ENCODE measurements at places on chromosomes 6 and 20.

DNA sequence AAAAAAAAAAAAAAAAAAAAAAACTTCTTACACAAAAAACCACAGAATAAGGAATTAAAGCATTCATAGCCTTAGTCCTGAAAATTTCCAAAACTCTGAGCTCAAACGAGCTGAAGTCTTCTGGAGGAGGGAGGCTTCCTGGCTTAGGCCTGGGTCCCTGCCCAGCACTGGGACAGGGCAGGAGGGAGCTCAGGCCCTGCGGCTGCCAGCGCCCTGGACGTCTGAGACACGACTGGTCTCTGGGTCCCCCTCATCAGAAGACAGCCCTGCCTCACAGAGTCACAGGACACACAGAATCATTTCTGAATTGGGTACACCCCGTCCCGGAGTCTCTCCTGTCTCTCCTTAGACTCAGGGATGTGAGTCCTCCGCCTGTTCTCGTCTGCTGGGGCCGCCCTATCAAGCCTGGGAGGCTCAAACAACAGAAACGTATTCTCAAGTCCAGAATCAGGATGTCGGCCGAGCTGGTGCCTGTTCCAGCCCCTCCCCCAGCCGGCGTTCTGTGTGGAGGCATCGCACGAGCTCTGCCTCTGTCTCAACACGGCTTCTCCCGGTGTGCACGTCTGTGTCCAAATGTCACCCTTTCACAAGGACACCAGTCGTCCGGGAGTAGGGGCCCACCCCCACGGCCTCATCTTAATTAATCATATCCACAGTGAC, 39.4 kb downstream of the ZBTB46 start:
- no peak for DNase-seq

GRCh38 chr6:139923964-139924475, 549.6 kb upstream of the CITED2 start:
- no peak for DNase-seq

- no peak for DNase-seq
Measured at GRCh38 chr20:24376311-24377099, 92.9 kb upstream of the SYNDIG1 start.

GRCh38 chr20:60752741-60753420, 499.2 kb upstream of the CDH4 start:
- DNase-seq: no peak

DNA sequence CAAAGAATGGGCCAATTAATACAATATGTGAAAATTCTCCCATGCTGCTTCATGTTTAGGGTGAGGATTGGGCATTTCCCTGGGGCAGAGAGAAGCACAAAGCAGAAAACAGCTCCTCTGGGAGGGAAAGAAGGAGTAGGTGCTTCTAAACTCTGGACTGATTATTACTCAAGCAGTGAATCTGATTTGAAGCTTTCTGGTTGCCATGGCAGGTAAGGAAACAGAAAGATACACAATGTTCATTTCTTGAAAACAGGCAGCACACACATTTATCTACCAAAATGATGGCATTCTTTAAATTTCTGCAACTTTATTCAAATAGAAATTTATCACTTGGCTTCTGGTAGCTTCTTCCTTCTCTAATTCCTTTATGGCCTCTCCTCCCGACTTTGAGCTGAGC, 305.4 kb upstream of the CHD6 start:
- no peak for DNase-seq

DNA sequence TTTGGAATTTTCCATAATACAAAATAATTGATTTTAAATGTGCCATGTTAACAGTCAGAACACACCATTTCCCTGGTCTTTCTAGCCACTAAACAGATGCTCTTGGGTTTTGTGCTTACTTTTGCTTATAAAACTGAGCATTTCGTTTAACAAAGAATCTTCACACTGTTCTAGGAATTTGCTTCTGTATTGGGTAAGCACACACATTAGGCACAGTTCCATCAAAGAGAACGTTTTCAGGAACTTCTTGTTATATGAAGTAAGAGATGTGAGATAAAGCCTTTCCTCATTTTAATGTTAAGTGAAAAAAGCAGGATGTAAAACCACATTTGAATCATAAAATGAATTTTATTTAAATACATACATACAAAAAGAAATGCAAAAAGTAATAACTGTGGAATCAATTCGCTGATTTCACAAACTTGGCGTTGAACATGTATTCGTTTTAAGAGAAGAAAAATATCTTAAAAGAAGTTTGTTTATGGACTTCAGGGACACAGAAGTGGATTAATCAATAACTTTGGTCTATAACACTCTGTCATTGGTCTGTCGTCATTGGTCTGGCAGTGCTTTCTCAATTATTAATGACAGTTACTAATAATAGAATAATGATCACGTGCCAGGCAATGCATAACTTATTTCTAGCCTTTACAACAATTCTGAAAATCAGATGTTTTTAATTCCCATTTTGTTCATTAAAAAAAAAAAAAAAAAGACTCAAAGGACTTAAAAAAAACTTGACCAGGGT, 199.9 kb upstream of the PRDM1 start:
- DNase-seq: no peak

- no peak for DNase-seq
Measured at GRCh38 chr20:49386848-49387580, 95.5 kb downstream of the KCNB1 start.

DNA sequence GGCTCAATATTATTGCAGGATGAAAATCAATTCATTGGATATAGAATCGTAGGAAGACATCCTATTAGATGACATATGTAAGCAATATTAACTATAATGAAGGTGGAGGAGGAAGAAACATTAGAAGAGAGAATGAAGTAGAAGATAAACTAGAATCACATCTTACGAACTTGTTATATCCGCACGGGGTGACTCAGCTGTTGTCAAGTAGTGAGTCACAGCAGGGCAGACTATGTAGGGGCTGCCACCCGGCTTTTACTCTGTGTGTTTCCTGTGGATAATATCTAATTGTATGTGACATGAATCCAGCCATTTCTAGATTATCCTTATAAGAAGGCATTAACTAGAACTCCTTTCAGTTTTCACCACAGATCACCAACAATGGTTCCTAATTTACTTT, 520.2 kb downstream of the DOK5 start:
- no peak for DNase-seq

- no peak for DNase-seq
Measured at GRCh38 chr6:70846207-70846835, 110.5 kb downstream of the B3GAT2 start.

GRCh38 chr6:150535818-150536220, 63.9 kb upstream of the PLEKHG1 start:
- no peak for DNase-seq

GRCh38 chr20:25083773-25084625, 2.1 kb upstream of the VSX1 start:
- DNase-seq: no peak

- DNase-seq: no peak
Measured at GRCh38 chr6:94751641-94752329, 825.5 kb upstream of the MANEA start.

DNA sequence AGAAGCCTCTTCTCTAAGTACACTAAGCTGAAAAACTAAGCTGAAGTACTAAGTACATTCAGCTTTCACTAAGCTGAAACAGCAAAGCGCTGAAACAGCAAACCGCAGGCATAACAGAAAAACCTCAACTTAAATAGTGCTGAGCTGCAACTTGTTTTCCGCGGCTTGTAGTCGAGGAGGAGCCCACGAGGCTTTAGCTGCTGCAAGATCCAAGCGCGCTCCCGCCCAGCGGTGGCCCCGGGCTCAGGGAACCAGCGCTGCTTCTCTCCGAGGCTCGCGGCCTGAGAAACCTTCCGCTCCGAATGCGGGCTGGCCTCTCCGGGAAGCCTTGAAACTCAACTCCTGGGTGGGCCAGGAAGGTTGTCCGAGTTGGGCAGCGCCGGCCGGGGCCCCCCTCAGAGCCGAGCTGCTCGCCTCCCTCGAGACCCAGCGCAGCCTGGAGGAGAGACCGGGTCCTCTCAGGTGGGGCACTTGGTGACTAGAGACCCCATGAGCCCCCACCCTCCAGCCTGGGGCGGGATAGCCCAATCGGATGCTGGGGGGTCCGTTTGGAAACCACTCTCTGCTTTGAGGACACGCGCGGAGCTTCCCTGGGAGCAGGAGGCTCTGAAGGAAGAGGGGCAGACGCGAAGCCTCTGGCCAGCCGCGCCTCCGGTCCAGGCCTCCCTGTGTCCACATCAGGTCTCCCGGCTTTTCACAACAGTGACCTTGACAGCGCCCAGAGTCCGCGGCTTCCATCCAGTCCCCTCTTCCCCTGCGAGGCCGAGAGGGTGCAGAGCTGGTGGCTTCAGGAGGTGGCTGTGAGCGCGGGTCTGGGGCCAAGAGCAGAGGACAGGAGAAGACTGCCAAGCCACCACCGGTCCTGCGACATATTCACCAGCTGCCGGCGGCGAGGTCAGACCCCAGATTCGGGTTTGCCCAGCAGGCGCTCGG, 38.1 kb upstream of the HLA-E start:
- no peak for DNase-seq

DNA sequence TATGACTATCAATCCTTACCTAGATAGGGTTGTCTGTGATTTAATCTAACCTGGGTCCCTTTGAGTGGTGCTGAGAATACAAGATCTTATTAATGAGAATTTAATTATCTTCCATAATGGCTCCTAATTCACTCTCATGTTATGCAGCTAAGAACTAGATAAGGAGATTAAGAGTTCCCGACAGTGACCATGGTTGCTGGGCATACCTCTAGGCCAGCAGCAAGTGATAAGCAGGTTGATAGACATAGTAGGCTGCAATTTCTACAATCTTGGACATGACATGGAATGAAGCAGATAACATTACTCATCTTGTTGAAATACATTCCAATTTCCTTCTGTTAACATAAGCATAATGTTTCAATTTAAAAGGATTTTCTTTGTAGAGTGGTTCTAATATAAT, 27.1 kb downstream of the SPACA1 start:
- no peak for DNase-seq

- DNase-seq: no peak
Measured at GRCh38 chr20:846894-847278, 13.4 kb downstream of the FAM110A start.

GRCh38 chr6:63714091-63714490, 78.5 kb downstream of the PHF3 start:
- no peak for DNase-seq
